Adrenal gland (tissue), 19 donors: ENCODE measurements at places on chromosomes 13 and 19. TPM values are rescaled to one million over a fixed set of nuclear protein-coding genes. Genes with fewer than 3 reads are reported as not detected.

GRCh38 chr19:1001538-1002166 lies 1.4 kb downstream of the GRIN3B start:
- no peak for DNase-seq
- no peaks in the 10 kb centered on the region for H3K36me3 ChIP-seq
- no peaks in the 10 kb centered on the region for H3K4me1 ChIP-seq
- no peak overlapping the region for H3K27ac ChIP-seq
- H3K4me3 ChIP-seq, result no peak overlapping the region
- peaks cover 24% of the 10 kb centered on the region for H3K27me3 ChIP-seq

- no peaks in the 10 kb centered on the region for H3K36me3 ChIP-seq
- H3K4me3 ChIP-seq, result no peak overlapping the region
- no peak for DNase-seq
These were observed 1.6 kb upstream of the AZU1 start for GRCh38 chr19:825897-826644.

GRCh38 chr19:4089946-4090345 lies 23.2 kb upstream of the ZBTB7A start:
- H3K4me1 ChIP-seq, result no peaks in the 10 kb centered on the region
- no peak overlapping the region for H3K27ac ChIP-seq
- no peak overlapping the region for H3K4me3 ChIP-seq
- H3K36me3 ChIP-seq, result no peaks in the 10 kb centered on the region

The FPR2 gene
- 3.2 TPM for total RNA-seq

GRCh38 chr19:23817519-23817918 lies 58.8 kb upstream of the ZNF681 start:
- H3K27ac ChIP-seq, result no peak overlapping the region
- H3K27me3 ChIP-seq, result no peaks in the 10 kb centered on the region
- no peaks in the 10 kb centered on the region for H3K36me3 ChIP-seq
- no peaks in the 10 kb centered on the region for H3K4me1 ChIP-seq
- no peak overlapping the region for H3K4me3 ChIP-seq

- H3K4me1 ChIP-seq, result peaks cover 4% of the 10 kb centered on the region
- H3K27me3 ChIP-seq, result no peaks in the 10 kb centered on the region
- no peaks in the 10 kb centered on the region for H3K36me3 ChIP-seq
- peak; percentile 23 for DNase-seq
- no peak overlapping the region for H3K27ac ChIP-seq
These were observed 632.8 kb upstream of the KLF12 start for GRCh38 chr13:74767050-74767449.

GRCh38 chr19:18204394-18205199 lies 755 bp upstream of the RAB3A start:
- peaks cover 23% of the 10 kb centered on the region for H3K4me1 ChIP-seq
- DNase-seq, result no peak
- H3K36me3 ChIP-seq, result no peaks in the 10 kb centered on the region
- peak overlapping the region; percentile 96 for H3K27ac ChIP-seq

DNA sequence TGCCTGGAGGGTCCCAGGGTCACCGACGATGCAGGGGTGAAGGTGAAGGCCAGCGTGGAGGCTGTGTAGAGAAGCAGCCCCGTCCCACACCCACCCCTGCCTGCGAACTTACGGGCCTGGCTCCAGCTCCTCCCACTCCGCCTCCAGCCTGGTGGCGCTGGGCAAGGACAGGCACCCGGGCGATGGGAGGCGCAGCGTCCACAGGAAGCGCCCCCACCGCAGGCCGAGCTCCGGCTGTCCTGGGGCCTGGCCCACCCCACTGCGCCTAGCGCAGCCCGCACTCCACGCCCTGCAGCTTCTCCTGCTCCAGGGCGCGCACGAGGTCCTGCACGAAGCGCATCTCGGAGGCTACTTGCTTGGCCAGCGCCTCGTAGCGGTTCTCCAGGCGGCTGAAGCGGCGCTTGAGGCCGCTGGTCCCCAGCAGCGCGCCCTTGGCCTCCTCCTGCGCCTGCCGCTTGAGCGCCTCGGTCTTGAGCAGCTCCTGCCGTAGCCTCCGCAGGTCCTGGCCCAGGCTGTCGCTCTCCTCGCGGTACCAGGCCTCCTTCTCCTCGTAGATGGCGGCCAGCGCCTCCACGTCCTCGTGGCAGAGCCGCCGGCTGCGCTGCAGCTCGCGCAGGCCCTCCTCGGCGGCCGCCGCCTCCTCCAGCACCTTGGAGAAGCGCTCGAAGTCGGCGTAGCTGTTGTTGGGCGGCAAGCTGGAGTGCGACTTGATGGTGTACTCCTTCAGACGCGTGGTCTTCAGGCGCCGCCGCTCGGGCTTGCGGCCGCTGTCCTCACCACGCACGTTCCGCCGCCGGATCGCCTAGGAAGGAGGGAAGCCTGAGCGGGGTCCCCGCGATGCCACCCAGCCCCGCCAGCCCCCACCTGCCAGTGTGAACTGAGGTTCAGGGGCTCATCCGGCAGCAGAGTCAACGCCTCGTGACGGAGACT lies 11.8 kb downstream of the DAPK3 start:
- no peaks in the 10 kb centered on the region for H3K4me1 ChIP-seq
- no peak overlapping the region for H3K4me3 ChIP-seq

GRCh38 chr13:33710924-33711323 lies 107.0 kb upstream of the RFC3 start:
- peak overlapping the region; percentile 43 for H3K27ac ChIP-seq
- no peaks in the 10 kb centered on the region for H3K27me3 ChIP-seq
- H3K4me1 ChIP-seq, result peaks cover 13% of the 10 kb centered on the region
- H3K4me3 ChIP-seq, result peak overlapping the region; percentile 3
- DNase-seq, result no peak

DNA sequence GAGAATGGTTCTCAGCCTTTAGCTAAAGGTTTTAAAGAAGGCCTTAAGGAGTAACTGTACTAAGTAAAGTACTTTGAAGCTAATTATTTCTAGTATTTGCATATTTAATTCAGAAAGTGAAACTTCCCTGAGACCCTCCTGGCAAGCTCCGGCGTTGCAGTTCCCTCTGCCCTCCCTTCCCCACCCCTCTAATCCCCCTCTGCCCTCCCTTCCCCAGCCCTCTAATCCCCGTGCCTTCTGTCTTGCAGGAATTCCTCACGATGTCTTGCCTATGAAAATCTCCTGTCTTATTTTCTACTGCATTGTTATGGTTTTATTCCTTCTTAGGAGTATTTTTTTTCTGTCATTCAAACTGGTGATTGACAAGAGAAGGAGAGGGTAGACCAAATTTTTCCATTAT lies 236.9 kb downstream of the COL4A1 start:
- no peak overlapping the region for H3K4me3 ChIP-seq
- no peak overlapping the region for H3K27ac ChIP-seq

The MEIS3 gene
- 3.4 TPM for total RNA-seq

DNA sequence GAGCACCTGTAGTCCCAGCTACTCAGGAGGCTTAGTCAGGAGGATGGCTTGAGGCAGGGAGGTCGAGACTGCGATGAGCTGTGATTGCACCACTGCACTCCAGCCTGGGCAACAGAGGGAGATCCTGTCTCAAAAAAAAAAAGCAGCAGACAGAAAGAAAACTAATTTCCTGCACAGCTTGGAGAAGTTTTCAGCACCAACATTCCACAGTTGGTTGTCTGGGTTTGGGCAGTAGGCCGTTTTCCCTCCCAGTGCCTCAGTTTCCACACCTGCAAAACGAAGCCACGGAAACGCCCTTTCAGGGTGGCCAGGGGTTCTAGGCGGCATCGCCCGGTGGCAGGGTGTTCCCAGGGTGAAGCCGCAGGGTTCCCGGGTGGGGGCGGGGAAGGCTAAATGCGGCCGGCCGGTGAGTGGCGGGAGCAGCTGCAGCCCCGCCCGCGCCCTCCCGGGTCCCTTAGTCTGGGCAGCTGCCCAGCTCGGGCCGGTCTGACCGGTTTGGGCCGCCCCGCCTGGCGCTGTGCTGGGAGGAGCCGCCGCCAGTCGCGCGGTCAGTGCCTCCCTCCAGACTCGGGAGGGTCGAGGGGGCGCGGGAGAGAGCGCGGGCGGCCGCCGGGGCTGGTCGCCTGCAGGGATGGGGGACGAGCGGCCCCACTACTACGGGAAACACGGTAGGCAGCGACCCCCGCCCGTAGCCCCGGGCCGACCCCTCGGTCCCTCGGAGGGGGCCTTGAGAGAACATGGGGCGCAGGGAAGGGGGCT lies at the start of gene SLC44A2:
TSS of gene SLC44A2 (plus strand) at position 551 of the 759 bp plus-strand sequence. CDS start at position 632, 81 bp downstream.
- peak; percentile 84 for DNase-seq
- H3K27me3 ChIP-seq, result no peaks in the 10 kb centered on the region
- peaks cover 24% of the 10 kb centered on the region for H3K36me3 ChIP-seq

DNA sequence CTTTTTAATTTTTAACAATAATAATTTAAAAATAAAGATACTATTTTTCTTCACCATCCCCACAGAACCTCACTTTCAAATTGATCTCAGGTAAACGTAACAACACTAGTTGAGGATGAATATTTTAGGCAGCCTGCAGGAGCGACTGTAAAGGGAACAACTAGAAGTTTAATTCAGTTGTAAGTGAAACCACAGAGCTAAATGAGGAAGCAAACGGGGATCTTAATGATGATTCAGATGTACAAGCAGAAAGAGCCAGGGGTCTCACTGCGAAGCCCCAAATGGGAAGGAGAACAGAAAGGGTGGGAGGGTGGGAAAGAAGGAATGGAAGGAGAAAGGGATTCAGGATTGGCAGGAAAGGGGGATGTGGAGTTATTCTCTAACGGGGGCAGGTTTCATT lies 54.6 kb upstream of the RAP2A start:
- H3K27ac ChIP-seq, result no peak overlapping the region
- H3K27me3 ChIP-seq, result no peaks in the 10 kb centered on the region
- peaks cover 15% of the 10 kb centered on the region for H3K36me3 ChIP-seq
- DNase-seq, result no peak

DNA sequence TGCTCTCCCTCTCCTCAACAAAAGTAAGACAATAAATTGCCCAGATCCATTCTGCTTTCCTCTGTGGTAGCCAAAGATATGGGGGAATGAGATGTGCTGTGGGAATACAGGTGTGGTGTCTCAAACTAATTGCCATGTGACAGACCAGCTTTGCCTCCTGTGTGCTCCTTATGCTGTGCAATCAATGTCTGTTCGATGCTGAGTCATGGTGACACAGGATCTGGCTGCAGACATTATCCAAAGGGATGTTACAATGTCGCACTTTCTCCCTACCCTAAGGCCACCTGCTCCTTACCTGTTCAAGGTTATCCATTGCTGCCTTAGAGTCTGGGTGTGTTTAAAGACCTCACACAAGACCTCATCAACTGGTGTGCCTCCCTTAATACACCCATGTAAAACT lies 32.5 kb downstream of the FGF14 start:
- no peak overlapping the region for H3K27ac ChIP-seq
- no peak overlapping the region for H3K4me3 ChIP-seq
- no peaks in the 10 kb centered on the region for H3K4me1 ChIP-seq
- H3K36me3 ChIP-seq, result no peaks in the 10 kb centered on the region

DNA sequence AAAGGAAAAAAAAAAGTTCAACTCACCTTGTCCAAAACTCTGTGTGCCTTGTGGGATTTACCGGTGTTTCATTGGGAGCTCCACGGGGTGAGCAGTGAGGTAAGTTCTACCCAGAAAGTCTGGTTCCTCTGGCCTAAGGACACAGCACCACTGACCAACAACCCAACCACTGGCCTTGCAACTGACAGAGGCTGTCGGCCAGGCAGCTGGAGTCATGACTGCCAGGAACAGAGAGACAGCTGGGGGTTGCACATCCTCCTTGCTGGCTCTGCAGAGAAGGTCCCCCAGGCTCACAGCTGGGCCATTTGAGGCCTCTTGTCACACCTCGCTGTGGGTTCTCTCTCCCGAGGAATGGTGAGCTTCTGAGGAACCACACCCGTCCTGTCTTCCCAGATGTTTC lies 59.5 kb downstream of the ANKRD10 start:
- no peaks in the 10 kb centered on the region for H3K27me3 ChIP-seq
- no peak overlapping the region for H3K4me3 ChIP-seq
- DNase-seq, result no peak
- H3K4me1 ChIP-seq, result no peaks in the 10 kb centered on the region

The RDH8 gene
- not detected for total RNA-seq

The PRR19 gene
- 0.61 TPM for total RNA-seq

- no peak overlapping the region for H3K27ac ChIP-seq
- H3K36me3 ChIP-seq, result no peaks in the 10 kb centered on the region
- no peaks in the 10 kb centered on the region for H3K4me1 ChIP-seq
These were observed 106.8 kb downstream of the NHLRC3 start for GRCh38 chr13:39144941-39145533.

DNA sequence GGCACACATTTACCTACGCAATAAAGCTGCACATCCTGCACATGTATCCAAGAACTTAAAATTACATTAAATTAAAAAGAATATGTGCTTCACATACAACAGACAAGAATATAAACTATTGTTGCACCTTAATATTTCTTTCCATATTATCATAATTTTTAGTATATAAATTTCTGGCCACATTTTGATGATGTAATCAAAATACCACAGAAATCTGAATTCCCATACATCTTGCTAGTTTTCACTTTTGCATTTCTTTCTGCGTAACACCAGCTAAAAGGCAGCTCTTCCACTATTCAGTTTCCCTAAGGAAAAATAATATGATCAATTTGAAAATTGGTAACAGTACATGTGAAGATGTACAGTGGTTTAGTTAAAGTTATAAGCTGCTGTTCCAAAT lies 42.6 kb downstream of the FGF14 start:
- H3K27me3 ChIP-seq, result no peaks in the 10 kb centered on the region
- no peaks in the 10 kb centered on the region for H3K36me3 ChIP-seq
- no peak overlapping the region for H3K27ac ChIP-seq
- DNase-seq, result no peak
- H3K4me3 ChIP-seq, result no peak overlapping the region
- H3K4me1 ChIP-seq, result no peaks in the 10 kb centered on the region

The CPB2 gene
- total RNA-seq, result 0.23 TPM

DNA sequence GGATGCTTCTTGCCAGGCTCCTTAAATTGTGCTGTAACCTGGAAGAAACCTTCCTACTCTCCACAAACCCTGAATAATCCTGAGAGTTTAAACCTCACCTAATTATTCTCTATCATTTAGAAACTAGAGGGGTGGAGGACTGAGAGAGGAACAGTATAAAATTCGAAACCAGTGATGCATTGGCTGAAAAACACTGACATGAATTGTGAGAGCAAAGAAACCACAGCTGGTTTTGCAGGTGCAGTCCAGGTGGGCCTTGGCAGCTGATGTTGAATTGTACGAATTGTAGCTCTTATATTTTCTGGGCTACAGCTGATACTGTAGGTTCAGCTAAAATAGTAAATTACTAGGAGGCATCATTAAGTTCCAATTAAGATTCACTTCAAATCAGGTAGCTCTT lies 227.0 kb upstream of the SLITRK5 start:
- no peaks in the 10 kb centered on the region for H3K4me1 ChIP-seq
- no peak for DNase-seq
- H3K27me3 ChIP-seq, result no peaks in the 10 kb centered on the region
- no peak overlapping the region for H3K27ac ChIP-seq
- no peak overlapping the region for H3K4me3 ChIP-seq

The ADPRHL1 gene
- 13.3 TPM for total RNA-seq

The HSPH1 gene
- 26.3 TPM for total RNA-seq

DNA sequence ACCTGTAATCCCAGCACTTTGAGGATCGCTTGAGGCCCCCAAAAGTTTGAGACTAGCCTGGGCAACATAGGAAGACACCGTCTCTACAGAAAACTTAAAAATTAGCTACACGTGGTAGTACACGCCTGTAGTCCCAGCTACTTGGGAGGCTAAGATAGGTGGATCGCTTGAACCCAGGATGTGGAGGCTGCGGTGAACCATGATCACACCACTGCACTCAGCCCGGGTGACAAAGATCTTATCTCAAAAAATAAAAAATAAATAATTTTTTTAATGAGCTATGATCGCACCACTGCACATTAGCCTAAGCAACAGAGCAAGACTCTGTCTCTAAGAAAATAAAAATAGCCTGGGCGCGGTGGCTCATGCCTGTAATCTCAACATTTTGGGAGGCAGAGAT lies 6.6 kb downstream of the RCBTB2 start:
- no peak overlapping the region for H3K4me3 ChIP-seq
- no peak for DNase-seq
- no peaks in the 10 kb centered on the region for H3K36me3 ChIP-seq
- H3K4me1 ChIP-seq, result no peaks in the 10 kb centered on the region
- H3K27me3 ChIP-seq, result no peaks in the 10 kb centered on the region
- no peak overlapping the region for H3K27ac ChIP-seq
